ENCODE measurements at places on chromosomes 3 and 15.

DNA sequence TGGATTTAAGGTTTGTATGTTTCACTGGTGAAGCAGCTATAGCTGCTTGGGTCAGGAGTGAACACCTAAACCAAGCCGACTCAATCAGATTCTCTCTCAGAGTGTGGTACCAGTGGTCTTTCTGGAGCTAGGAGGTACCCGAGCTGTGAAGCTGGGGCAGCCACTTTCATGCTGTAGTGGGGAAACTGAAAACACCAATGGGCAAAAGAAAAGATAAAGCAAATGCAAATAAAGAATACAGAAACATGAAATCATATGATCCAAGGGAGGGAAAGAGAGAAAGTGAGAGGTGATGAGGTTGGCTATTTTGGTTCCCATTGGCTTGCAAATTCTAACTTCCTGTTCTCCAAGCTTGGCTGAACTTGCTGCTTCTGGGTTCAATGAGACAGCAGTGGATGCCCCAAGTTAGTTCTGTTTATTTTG, 212.3 kb upstream of the CFAP20DC start:
- DNase-seq = no peak
- H3K36me3 ChIP-seq = no peaks in the 10 kb centered on the region
- H3K27me3 ChIP-seq = no peaks in the 10 kb centered on the region
- H3K27ac ChIP-seq = no peak overlapping the region

- H3K27me3 ChIP-seq = no peaks in the 10 kb centered on the region
- H3K36me3 ChIP-seq = no peaks in the 10 kb centered on the region
- no peak for DNase-seq
- no peak overlapping the region for H3K4me3 ChIP-seq
Measured at GRCh38 chr15:101161656-101162055, 90.2 kb downstream of the CHSY1 start.

DNA sequence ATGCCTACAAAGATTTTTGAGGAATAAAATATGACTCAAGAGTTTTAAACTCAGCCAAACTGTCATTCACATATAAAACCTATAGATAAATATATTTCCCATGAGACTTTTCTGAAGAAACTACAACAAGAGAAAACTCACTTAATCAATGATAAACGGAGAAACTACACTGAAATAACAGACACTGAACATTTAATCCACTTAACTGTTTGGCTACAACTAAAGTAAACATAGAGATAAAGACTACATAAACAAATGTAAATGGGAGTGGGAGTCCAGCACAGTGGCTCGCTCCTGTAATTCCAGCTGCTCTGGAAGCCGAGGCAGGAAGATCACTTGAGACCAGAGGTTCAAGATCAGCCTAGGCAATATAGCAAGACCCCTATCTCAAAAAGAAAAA, 79.2 kb downstream of the MEX3B start:
- no peak for DNase-seq
- H3K36me3 ChIP-seq = no peaks in the 10 kb centered on the region
- H3K27me3 ChIP-seq = no peaks in the 10 kb centered on the region
- H3K4me3 ChIP-seq = no peak overlapping the region
- H3K27ac ChIP-seq = no peak overlapping the region

GRCh38 chr3:156491192-156491591, 63.7 kb downstream of the SSR3 start:
- no peak for DNase-seq
- no peaks in the 10 kb centered on the region for H3K4me1 ChIP-seq
- no peak overlapping the region for H3K27ac ChIP-seq
- no peaks in the 10 kb centered on the region for H3K27me3 ChIP-seq
- no peak overlapping the region for H3K4me3 ChIP-seq

- H3K27me3 ChIP-seq = no peaks in the 10 kb centered on the region
- no peak overlapping the region for H3K4me3 ChIP-seq
- H3K27ac ChIP-seq = no peak overlapping the region
- H3K4me1 ChIP-seq = no peaks in the 10 kb centered on the region
- no peaks in the 10 kb centered on the region for H3K36me3 ChIP-seq
Measured at GRCh38 chr3:189606774-189607173, 24.4 kb upstream of the TP63 start.

GRCh38 chr3:100389025-100389424, 11.9 kb downstream of the TOMM70 start:
- no peak for DNase-seq
- H3K27ac ChIP-seq = no peak overlapping the region
- H3K4me3 ChIP-seq = no peak overlapping the region
- H3K27me3 ChIP-seq = no peaks in the 10 kb centered on the region

DNA sequence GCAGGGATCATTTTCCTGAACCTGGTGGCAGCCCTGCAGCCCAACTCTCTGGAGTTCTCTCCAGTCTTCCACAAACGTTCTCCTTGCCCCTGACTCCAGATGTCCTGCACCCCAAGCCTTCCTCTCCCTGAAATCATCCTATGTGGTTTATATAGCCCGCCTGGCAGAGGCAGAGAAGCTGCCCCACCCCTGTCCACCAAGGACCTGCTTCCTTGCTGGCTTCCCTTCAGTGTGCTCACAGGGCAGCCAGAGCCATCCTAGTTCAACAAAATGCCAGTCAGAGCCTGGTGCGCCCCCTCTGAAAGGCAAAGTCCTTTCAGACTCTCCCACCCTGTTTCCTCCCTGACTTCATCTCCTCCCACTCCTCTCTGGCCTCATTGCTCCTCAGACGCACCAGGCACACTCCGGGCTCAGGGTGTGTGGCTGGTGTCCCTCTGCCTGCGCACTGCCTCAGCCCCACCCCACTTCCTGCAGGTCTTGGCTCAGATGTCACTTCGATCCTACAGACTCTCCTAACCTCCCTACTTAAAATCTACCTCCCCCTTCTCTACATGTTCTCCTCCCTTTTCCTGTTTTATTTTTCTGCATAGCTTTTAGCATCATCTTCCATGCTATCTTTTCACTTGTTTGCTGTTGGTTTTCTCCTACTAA, 5.9 kb downstream of the KBTBD13 start:
- no peaks in the 10 kb centered on the region for H3K36me3 ChIP-seq
- H3K4me3 ChIP-seq = no peak overlapping the region
- DNase-seq = no peak
- no peaks in the 10 kb centered on the region for H3K27me3 ChIP-seq

DNA sequence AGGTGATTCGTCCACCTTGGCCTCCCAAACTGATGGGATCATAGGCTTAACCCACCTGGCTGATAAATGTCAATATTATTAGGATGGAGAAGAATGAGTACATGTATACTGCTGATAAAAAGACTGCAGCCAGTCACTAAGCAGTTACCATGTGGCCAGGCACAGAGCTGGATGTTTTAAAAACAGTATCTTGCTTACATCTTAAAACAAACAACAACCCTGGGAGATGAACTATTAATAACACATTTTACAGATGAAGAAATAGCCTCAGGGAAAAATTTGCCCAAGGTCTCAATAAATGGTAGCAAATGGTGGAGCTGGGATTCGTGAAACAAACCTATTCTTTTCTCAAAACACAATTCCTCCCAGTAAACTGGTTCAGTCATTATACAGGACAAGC, 18.1 kb downstream of the IL17RD start:
- no peaks in the 10 kb centered on the region for H3K27me3 ChIP-seq
- H3K36me3 ChIP-seq = no peaks in the 10 kb centered on the region
- DNase-seq = no peak

- no peak overlapping the region for H3K27ac ChIP-seq
- no peak overlapping the region for H3K4me3 ChIP-seq
- H3K27me3 ChIP-seq = no peaks in the 10 kb centered on the region
- no peaks in the 10 kb centered on the region for H3K4me1 ChIP-seq
- no peak for DNase-seq
- H3K36me3 ChIP-seq = no peaks in the 10 kb centered on the region
Measured at GRCh38 chr3:96467639-96468038, 346.8 kb upstream of the EPHA6 start.

DNA sequence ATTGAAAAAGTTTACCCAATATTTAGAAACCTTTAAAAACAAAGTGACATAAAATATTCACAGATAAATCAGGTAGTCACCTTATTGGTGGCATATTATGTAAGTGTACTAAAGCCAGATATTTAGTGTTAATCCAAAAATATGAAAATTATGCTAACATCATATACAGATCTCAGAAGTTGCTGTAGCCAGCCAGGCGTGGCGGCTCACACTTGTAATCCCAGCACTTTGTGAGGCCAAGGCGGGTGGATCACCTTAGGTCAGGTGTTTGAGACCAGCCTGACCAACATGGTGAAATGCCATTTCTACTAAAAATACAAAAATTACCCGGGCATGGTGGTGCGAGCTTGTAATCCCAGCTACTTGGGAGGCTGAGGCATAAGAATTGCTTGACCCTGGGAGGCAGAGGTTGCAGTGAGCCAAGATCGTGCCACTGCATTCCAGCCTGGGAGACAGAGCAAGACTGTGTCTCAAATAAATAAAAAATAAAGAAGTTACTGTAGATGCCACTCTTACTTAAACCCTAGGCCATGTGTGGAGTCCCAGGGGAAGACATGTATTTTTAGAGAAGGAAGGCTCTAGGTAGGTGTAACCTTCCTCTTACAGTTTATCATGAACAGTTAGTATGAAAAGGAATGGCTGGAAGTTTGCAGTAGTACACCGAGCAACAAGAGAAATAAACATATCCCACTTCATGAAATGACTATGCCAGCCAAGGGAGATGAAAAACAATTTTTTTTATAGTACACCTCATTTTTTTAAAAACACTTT, 9.6 kb downstream of the SETD5 start:
- H3K4me3 ChIP-seq = no peak overlapping the region
- H3K27me3 ChIP-seq = no peaks in the 10 kb centered on the region
- no peak overlapping the region for H3K27ac ChIP-seq
- DNase-seq = no peak

DNA sequence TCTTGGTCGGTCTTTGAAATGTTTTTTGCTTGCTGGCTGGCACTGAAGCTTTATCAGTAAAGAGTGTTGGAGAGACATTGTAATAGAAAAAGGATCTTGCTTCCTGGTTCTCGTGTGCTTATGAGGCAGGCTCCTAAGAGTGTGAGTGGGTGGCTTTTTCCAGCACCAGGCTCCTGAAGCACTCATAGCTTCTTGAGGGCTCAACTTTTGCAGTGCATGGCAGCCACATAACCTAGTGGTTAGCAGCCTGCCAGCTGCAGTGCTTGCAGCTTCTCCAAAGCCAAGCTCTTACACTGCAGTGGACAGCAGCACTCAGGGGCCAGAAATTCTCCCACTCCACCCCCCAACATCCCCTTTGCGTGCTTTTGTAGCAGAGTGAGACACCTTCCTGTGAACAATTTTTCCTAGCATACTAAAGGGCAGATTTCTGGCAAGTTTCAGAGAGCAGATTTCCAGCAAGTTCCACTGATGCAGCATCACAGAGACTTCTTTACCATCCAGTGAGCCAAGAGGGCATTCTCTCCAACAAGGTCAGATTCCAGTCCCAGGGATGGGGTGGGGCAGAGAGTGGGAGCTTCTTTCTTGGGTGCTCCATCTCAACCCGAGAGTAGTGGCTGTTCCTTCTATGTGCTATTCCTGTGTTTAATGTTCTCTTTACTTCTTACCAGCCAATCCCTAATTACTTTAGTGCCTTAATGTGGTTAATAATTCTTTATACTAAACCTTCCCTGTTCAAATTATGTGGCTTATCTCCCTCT, 15.8 kb upstream of the ARHGEF26 start:
- no peak for DNase-seq
- H3K4me3 ChIP-seq = no peak overlapping the region
- H3K27me3 ChIP-seq = no peaks in the 10 kb centered on the region
- no peak overlapping the region for H3K27ac ChIP-seq

DNA sequence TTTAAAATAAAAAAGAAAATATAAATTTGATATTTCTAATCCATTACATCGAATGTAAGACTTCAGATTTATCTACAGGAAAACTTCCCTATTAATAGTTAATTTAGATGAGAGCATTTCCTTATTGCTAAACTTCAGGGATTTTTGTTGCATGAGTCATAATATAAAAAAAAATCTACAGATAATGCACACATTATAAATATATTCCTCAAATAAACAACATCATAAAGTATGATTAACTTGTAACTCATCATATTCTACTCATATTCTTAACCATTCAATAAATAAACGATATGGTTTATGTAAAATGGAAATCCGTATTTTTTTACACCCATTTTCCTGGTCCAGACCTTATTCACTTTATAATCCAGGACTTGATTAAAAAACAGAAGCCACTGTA, 477.0 kb downstream of the EPHA3 start:
- no peaks in the 10 kb centered on the region for H3K36me3 ChIP-seq
- DNase-seq = no peak
- H3K4me3 ChIP-seq = no peak overlapping the region
- no peaks in the 10 kb centered on the region for H3K4me1 ChIP-seq

- no peaks in the 10 kb centered on the region for H3K27me3 ChIP-seq
- H3K36me3 ChIP-seq = peaks cover 11% of the 10 kb centered on the region
Measured at GRCh38 chr3:56748663-56749231, 53.0 kb downstream of the ARHGEF3 start.

DNA sequence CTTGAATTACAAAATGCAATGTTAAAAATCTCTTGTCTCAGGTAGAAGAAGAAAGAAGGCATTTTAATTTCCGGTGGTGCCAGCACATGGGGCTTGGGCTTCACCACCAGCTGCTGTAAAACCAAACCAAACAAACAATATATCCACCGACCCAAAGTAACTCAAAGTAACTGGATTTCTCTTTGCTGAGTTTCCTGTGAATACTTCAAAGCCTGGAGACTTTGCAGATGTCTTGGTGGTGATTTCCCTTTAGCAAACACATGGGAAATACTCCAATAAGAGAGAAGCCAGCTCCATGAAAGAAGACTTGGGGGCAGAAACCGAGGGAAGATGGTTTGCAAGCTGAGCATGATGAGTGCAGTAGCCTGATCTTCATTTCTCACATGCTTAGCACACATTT, 62.6 kb downstream of the EIF4E3 start:
- no peak overlapping the region for H3K27ac ChIP-seq
- H3K27me3 ChIP-seq = no peaks in the 10 kb centered on the region
- H3K4me3 ChIP-seq = no peak overlapping the region
- no peaks in the 10 kb centered on the region for H3K36me3 ChIP-seq
- no peak for DNase-seq

DNA sequence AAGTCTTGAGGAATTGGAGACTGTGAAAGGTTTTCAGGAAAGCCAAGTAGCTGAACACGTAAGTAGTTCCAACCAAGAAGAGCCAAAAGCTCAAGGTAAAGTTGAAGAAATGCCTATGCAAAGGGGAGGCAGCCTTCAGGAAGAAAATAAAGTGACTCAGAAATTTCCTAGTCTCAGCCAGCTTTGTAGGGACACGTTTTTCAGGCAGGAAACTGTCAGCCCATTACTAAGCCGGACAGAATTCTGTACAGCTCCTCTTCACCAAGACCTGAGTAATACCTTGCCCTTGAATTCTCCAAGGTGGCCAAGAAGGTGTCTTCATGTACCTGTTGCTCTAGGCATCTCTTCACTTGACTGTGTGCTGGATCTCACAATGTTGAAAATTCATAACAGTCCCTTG, 48.6 kb downstream of the CDAN1 start:
- no peaks in the 10 kb centered on the region for H3K27me3 ChIP-seq
- H3K4me3 ChIP-seq = no peak overlapping the region
- H3K27ac ChIP-seq = no peak overlapping the region
- DNase-seq = no peak

Data from psoas muscle (tissue), 8 donors.